ENCODE measurements at places on chromosomes 2 and 18. TPM values are rescaled to one million over a fixed set of nuclear protein-coding genes. Genes with fewer than 3 reads are reported as not detected.

Gene MRPL30
- 35.4 TPM for total RNA-seq

Gene FIGLA
- total RNA-seq: not detected

Gene PDE1A
- 23.6 TPM for total RNA-seq

Gene ZNF396
- total RNA-seq: 3.9 TPM

Gene SOCS6
- total RNA-seq: 24.6 TPM

Gene NCKAP5
- 7.5 TPM for total RNA-seq

Gene LRATD1
- total RNA-seq: 18.8 TPM

Gene SLC23A3
- total RNA-seq: 6.9 TPM

Gene UGT1A10
- total RNA-seq: not detected

Gene WNT10A
- 2.0 TPM for total RNA-seq
